Activated B cell treated with CpG ODN at 0.5 μM for 24 hours (primary cell): ENCODE measurements at places on chromosomes 2 and 18. TPM values are rescaled to one million over a fixed set of nuclear protein-coding genes. Genes with fewer than 3 reads are reported as not detected.

FAM228B gene
- total RNA-seq, result 24.7 and 26.2 TPM in 2 replicates

- peaks cover 39% of the 10 kb centered on the region for H3K4me1 ChIP-seq
- no peaks in the 10 kb centered on the region for H3K27me3 ChIP-seq
- H3K36me3 ChIP-seq, result peaks cover 33% of the 10 kb centered on the region
- peak overlapping the region; percentile 92 for H3K4me3 ChIP-seq
Measured at GRCh38 chr2:88054782-88055370, 707 bp downstream of the KRCC1 start.

FSIP2 gene
- total RNA-seq, result 0.07 and 0.24 TPM in 2 replicates

- no peak for DNase-seq
- no peaks in the 10 kb centered on the region for H3K27me3 ChIP-seq
- H3K4me3 ChIP-seq, result no peak overlapping the region
Measured at GRCh38 chr2:204888222-204888621, 342.9 kb downstream of the PARD3B start.

CPLX4 gene
- total RNA-seq, result not detected in 2 replicates

DNA sequence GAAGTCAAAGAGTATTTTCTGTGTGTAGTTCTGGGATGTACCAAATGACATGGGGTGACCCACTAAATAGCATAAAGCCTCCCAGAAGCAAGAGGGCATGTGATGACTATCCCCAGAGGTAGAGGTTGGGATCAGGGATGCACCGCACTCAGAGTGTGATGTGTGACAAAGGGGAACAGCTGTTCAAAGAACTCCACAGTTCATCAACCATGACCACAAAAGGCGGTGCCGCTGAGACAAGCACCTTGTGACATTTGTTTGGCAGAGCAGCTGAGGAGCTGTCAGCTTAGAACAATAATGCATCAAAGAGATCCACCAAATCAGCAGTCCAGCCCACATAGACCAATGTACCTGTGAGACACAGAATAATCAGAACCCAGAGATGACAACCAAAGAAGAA lies 81.3 kb downstream of the VWC2L start:
- no peak overlapping the region for H3K4me3 ChIP-seq
- H3K27me3 ChIP-seq, result no peaks in the 10 kb centered on the region
- DNase-seq, result no peak
- no peaks in the 10 kb centered on the region for H3K4me1 ChIP-seq
- no peak overlapping the region for H3K27ac ChIP-seq

BBS5 gene
- 2.3 and 2.8 TPM in 2 replicates for total RNA-seq

TRABD2A gene
- 3.4 and 4.5 TPM in 2 replicates for total RNA-seq

TSN gene
- 60.8 and 61.3 TPM in 2 replicates for total RNA-seq

DNA sequence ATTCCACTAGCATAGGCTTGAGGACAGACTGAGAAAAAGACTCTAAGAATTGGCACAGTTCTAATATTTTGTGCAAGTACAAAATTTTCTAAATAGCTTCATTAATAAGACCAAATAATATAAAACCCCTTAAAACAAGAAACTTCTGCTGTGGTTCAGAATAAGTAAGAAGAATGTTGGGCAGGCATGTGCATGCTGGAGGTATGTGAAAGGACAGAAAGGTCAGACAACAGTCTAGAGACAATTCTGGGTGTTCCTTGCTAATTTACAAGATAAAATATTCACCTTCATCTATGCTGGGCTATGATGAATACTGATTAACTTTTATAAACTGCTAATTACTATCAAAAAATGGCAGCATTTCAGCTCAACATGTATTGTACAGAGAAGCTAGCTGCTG lies 14.9 kb downstream of the CEBPZOS start:
- DNase-seq, result no peak
- peaks cover 7% of the 10 kb centered on the region for H3K4me1 ChIP-seq
- H3K27me3 ChIP-seq, result no peaks in the 10 kb centered on the region
- peaks cover 86% of the 10 kb centered on the region for H3K36me3 ChIP-seq

OTOF gene
- not detected in 2 replicates for total RNA-seq

SH3RF3 gene
- 0.07 and 0.09 TPM in 2 replicates for total RNA-seq

DNA sequence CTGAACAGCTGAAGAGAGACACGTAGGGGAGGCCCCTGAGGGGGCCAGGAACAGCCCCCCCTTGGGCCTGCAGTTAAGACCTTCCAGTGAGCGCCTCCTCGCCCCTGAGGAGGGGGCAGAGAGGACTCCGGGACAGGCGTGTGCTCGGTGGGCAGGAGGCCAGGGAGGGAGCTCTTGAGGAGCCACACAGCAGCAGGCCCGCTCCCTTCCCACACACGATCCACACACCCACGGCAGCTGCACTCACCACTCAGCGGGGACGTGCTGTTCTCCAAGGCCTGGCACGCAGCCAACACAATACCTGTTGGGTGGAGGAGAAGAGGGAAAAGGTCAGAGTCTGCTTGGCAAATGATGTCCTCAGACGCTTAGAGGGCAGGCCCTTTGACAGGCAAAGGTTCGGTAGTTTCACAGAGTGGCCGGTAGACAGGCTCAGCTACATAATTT lies 39.0 kb downstream of the TGFA start:
- no peak for DNase-seq
- H3K27ac ChIP-seq, result no peak overlapping the region
- H3K4me1 ChIP-seq, result peaks cover 12% of the 10 kb centered on the region
- no peak overlapping the region for H3K4me3 ChIP-seq

DNA sequence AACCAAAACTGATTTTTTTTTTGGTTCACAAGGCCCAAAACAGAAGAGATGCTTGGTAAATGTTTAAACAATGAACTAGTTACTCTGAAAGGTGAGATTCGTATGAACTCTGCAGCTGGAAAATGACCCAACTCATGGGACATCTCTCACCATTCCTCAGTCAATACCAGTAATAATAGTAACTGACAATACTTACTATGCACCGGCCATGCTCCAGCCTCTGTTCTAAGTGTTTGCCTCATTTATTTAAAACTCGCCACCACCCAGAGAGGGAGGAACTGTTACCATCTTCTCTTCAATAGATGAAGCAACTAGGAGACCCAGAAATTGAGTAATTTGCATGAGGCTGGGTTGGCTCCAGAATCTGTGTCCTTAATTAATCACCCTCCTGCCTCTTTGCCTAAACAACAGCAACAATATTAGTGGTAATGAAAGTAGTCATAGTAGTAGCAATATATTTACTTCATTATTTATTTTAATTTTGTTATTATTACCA lies 130.4 kb downstream of the CTIF start:
- no peak overlapping the region for H3K4me3 ChIP-seq

MROH2A gene
- not detected in 2 replicates for total RNA-seq

GRCh38 chr2:231515603-231516002 lies 14.6 kb downstream of the NMUR1 start:
- DNase-seq, result no peak
- H3K27ac ChIP-seq, result no peak overlapping the region
- peaks cover 5% of the 10 kb centered on the region for H3K36me3 ChIP-seq
- no peaks in the 10 kb centered on the region for H3K27me3 ChIP-seq
- H3K4me3 ChIP-seq, result no peak overlapping the region
- peaks cover 13% of the 10 kb centered on the region for H3K4me1 ChIP-seq

TMEM214 gene
- 84.4 and 92.1 TPM in 2 replicates for total RNA-seq

ATP8B1 gene
- total RNA-seq, result 0.42 and 0.69 TPM in 2 replicates

- DNase-seq, result no peak
- H3K4me3 ChIP-seq, result no peak overlapping the region
- peaks cover 30% of the 10 kb centered on the region for H3K36me3 ChIP-seq
- H3K4me1 ChIP-seq, result no peaks in the 10 kb centered on the region
- no peak overlapping the region for H3K27ac ChIP-seq
- no peaks in the 10 kb centered on the region for H3K27me3 ChIP-seq
Measured at GRCh38 chr2:113709022-113709421, 47.4 kb downstream of the SLC35F5 start.

STK11IP gene
- total RNA-seq, result 43.3 and 53.6 TPM in 2 replicates

TMEFF2 gene
- total RNA-seq, result not detected in 2 replicates

DNA sequence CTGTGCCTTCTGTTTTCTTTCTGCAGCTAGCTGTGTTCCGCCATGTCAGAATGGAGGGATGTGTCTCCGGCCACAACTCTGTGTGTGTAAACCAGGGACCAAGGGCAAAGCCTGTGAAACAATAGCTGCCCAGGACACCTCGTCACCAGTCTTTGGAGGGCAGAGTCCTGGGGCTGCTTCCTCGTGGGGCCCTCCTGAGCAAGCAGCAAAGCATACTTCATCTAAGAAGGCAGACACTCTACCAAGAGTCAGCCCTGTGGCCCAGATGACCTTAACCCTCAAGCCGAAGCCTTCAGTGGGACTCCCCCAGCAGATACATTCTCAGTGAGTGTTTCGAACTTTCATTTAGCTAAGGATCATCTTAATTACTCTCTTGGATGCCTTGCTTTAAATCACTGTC lies 74.1 kb downstream of the LTBP1 start:
- H3K4me1 ChIP-seq, result no peaks in the 10 kb centered on the region
- H3K27me3 ChIP-seq, result peaks cover 19% of the 10 kb centered on the region
- DNase-seq, result no peak
- no peak overlapping the region for H3K4me3 ChIP-seq
- H3K36me3 ChIP-seq, result no peaks in the 10 kb centered on the region

DNA sequence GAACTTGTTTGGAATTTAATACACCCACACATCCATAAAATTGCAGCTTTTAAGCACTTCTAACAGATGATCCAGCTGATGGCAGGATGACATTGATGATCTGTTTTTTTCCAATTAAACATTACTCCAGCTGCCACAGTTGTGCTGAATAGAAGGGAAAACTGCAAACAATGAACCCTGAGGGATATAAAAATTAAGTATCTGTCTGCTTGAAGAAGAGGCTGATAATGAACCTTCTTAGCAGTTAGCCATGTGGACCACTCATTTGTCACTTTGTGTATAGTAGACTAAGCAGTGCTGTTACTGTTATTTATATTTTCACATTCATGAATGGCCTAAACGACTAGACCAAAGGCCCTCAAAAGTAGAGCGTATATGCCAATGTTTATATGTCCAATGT lies 1201.0 kb upstream of the LRRTM1 start:
- H3K27ac ChIP-seq, result no peak overlapping the region
- no peak overlapping the region for H3K4me3 ChIP-seq
- no peaks in the 10 kb centered on the region for H3K4me1 ChIP-seq
- no peak for DNase-seq

LHCGR gene
- not detected in 2 replicates for total RNA-seq

GRCh38 chr2:229713371-229714079 lies 830 bp downstream of the DNER start:
- H3K4me3 ChIP-seq, result peak overlapping the region; percentile 56
- no peaks in the 10 kb centered on the region for H3K36me3 ChIP-seq
- no peak for DNase-seq
- no peak overlapping the region for H3K27ac ChIP-seq
- peaks cover 18% of the 10 kb centered on the region for H3K4me1 ChIP-seq
- H3K27me3 ChIP-seq, result peaks cover 52% of the 10 kb centered on the region

GRCh38 chr18:25284861-25285550 lies 67.0 kb downstream of the ZNF521 start:
- DNase-seq, result no peak
- H3K27me3 ChIP-seq, result peaks cover 11% of the 10 kb centered on the region
- H3K36me3 ChIP-seq, result no peaks in the 10 kb centered on the region
- no peak overlapping the region for H3K4me3 ChIP-seq
- no peak overlapping the region for H3K27ac ChIP-seq

CTAGE1 gene
- not detected in 2 replicates for total RNA-seq

DNA sequence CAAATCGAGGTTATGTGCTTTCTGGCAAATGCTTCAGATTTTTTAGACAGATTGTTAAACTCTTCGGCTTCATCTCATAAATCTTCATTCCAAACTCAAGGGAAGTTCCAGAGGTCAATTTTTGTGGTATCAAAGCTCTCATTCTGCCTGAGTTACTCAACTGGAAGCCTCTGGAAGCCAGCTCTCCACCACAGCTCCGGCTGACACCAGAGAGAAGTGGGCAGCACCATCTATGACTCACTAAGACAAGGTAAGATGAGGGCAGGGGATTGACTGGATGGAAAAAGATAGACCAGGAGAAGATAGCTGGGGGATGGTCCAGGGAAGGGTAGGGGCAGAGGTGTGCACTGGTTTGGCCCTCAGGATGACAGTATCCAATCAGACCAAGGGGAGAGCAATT lies 137.3 kb upstream of the HNRNPA3 start:
- peaks cover 9% of the 10 kb centered on the region for H3K27me3 ChIP-seq
- no peaks in the 10 kb centered on the region for H3K36me3 ChIP-seq
- H3K4me1 ChIP-seq, result no peaks in the 10 kb centered on the region
- no peak for DNase-seq

GRB14 gene
- total RNA-seq, result 0.71 TPM in 1 of 2 replicates, not detected in the other

DNA sequence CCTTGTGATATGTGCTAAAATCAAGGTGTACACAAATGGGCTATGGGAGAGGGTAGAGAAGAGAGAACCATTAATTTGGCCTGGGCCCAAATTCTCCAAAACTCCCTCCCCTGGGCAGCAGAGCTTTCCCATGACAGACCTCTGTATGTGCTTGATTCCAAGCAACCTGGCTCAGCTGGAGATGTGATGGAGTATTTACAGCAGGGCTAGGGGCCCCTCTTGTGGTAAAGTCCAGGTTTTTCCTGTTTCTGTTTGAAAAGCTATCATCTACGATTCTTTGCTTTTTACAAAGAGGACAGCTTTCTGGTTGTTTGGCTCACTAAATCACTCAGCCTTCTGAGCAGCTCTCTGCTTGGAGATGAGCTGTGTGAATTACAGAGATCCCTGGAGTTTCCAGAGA lies 40.3 kb downstream of the KCNS3 start:
- DNase-seq, result no peak
- peaks cover 2% of the 10 kb centered on the region for H3K27me3 ChIP-seq
- no peak overlapping the region for H3K27ac ChIP-seq
- H3K4me3 ChIP-seq, result no peak overlapping the region
- no peaks in the 10 kb centered on the region for H3K36me3 ChIP-seq

GRCh38 chr2:7736646-7737305 lies 819.6 kb downstream of the RNF144A start:
- no peaks in the 10 kb centered on the region for H3K27me3 ChIP-seq
- DNase-seq, result no peak
- no peak overlapping the region for H3K27ac ChIP-seq
- no peaks in the 10 kb centered on the region for H3K4me1 ChIP-seq
- H3K4me3 ChIP-seq, result no peak overlapping the region
- no peaks in the 10 kb centered on the region for H3K36me3 ChIP-seq

GRCh38 chr18:8461544-8461943 lies 147.7 kb upstream of the RAB12 start:
- no peak overlapping the region for H3K27ac ChIP-seq
- H3K36me3 ChIP-seq, result no peaks in the 10 kb centered on the region
- no peaks in the 10 kb centered on the region for H3K27me3 ChIP-seq
